Tibial nerve (tissue), 4 donors: ENCODE measurements at places on chromosomes 13 and 19. TPM values are rescaled to one million over a fixed set of nuclear protein-coding genes. Genes with fewer than 3 reads are reported as not detected.

DNA sequence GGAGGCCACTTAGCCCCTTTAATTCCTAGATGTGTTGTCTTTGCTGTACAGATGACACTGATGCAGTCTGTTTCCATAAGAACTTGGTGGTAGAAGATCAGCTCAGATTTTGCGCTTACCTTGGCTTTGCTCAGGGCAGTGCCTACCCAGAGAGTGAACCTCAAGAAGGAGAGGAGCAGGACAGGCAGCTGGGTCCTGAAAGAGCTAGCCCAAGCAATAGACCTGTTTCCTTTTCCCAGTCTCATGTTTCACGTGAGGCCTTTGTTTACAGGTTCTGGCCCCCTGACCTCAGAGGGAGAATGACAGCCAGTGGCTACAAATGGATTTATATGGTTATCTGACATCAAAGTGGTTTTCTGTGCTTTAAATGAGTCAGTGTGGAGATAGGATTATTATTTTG lies 40.1 kb downstream of the METTL21C start:
- H3K36me3 ChIP-seq = peaks cover 8% of the 10 kb centered on the region
- no peaks in the 10 kb centered on the region for H3K4me1 ChIP-seq
- H3K27ac ChIP-seq = no peak overlapping the region
- no peak overlapping the region for H3K4me3 ChIP-seq
- H3K27me3 ChIP-seq = no peaks in the 10 kb centered on the region
- DNase-seq = no peak

GRCh38 chr13:50762969-50763567 lies 80.4 kb downstream of the DLEU7 start:
- DNase-seq = no peak
- H3K4me3 ChIP-seq = no peak overlapping the region
- no peaks in the 10 kb centered on the region for H3K27me3 ChIP-seq
- H3K36me3 ChIP-seq = peaks cover 13% of the 10 kb centered on the region

DNA sequence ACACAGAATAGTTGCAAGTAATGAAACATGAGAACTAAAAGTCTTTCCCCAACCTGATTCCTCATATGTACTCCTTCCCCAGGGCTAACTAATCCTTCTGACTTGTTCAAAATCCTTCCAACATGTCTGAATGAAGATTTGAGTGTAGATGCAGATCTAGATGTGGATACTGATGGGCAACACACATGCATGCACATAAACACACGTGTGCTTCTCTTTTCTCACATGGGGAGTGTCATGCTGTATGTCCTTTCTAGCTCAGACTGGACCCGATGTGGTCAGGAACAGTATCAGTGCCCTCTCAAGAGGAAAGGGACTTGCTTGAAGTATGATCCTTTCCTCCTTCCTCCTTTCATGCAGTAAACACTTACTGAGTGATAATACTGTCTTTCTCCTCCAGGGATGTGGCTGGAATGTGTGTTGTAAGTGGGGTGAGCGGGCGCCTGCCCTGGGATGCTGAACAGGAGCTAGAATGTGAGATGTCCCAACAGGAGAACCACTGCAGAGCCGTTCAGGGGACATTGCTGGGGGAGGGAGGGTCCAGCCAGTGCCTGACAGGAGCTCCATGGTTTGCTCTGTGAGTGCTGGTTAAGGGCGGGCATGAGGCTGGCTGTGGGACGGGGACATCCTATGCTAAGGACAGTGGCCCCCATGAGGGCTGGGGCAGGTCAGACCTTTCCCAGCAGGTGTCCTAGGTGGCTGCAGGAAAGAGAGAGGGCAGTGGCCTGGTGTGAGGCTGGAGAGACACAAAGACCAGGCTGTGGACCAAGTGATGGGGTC lies 146.9 kb downstream of the TEX29 start:
- H3K36me3 ChIP-seq = no peaks in the 10 kb centered on the region
- H3K27ac ChIP-seq = no peak overlapping the region
- no peaks in the 10 kb centered on the region for H3K4me1 ChIP-seq
- no peak overlapping the region for H3K4me3 ChIP-seq
- no peak for DNase-seq
- H3K27me3 ChIP-seq = no peaks in the 10 kb centered on the region

DNA sequence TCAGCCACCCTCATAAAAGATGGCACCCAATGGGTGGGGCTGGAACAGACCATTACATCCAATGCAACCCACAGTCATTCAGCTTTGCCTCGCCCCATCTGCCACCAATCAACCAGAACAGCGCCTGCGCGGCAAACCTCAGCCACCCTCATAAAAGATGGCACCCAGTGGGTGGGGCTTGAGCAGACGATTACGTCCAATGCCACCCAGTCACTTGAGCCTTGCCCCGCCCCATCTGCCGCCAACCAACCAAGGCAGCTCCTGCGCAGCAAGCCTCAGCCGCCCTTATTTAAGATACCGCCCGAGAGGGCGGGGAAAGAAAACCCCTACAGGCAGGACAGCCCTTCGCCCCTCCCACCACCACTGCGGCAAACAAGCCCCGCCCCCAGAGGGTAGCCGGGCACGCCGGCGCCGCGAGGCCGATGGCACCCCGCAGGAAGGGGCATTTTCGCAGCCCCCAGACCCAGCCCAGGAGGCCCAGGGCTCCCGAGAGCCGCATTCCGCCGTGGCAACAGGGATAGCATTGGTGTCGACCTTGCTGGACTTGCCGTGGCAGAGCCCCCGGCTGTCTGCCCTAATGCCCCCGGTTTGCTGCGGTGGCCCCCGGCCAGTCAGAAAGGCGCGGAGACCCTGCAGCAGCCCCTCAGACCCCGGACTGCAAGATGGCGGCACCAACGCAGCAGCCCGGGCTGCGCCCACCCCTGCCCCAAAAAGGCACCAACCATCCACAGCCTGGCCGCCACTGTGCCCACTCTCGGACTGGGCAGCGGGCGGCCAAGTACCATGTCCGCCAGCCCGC lies 675 bp downstream of the PEG3 start:
- H3K4me3 ChIP-seq = peak overlapping the region; percentile 33
- no peaks in the 10 kb centered on the region for H3K4me1 ChIP-seq
- H3K36me3 ChIP-seq = no peaks in the 10 kb centered on the region

- H3K4me3 ChIP-seq = no peak overlapping the region
- peaks cover 8% of the 10 kb centered on the region for H3K27me3 ChIP-seq
- no peak for DNase-seq
- H3K4me1 ChIP-seq = peaks cover 29% of the 10 kb centered on the region
- no peaks in the 10 kb centered on the region for H3K36me3 ChIP-seq
Measured at GRCh38 chr19:38323291-38323690, 3.6 kb downstream of the KCNK6 start.

GRCh38 chr13:56352361-56352760 lies 788.4 kb upstream of the PRR20A start:
- no peak overlapping the region for H3K27ac ChIP-seq
- DNase-seq = no peak

Gene ZNF709
- total RNA-seq = 2.9 TPM

Gene ETV2
- total RNA-seq = 2.2 TPM

Gene C1QTNF9B
- 2.0 TPM for total RNA-seq

Gene GNG7
- total RNA-seq = 3.0 TPM
